ENCODE measurements at places on chromosomes 1 and 21.

DNA sequence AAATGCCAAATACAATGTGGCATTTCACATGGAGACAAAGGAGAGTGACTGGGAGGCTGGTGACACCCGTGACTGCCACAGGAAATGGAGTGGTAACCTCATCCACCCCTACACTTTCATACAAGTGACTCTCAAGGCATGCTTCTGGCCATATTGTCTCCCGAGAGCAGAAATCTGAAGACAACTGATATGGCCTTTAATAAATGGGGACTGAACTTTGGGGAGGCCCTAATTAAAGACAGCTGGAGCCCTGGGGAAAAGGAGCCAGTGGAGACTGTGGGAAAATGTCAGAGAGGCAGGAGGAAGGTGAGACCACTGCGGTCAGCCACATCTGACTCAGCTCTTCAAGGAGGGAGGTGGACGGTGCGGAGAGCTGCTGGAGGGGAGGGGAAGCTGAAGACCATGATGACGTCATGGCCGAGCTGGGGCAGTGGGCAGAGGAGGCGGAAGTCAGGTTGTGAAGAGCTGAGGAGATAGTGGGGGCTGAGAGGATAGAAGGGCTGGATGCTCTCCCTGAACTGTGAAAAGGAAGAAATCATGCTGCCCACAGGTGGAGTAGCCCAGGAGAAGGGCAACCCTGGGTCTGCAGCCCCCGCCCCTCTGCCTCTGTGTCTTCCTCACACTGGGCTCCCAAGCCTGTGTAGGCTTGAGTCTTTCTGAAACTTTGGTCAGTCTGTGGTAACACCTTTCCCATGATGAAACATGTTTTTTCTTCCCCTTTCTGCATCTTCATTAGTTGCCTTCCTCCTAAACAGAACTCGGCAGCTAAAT lies 14.0 kb upstream of the NCF2 start:
- no peak for DNase-seq

- no peak for DNase-seq
Measured at GRCh38 chr1:101181930-101182329, 54.9 kb upstream of the S1PR1 start.

- no peak for DNase-seq
Measured at GRCh38 chr21:19541602-19542001, 1138.0 kb upstream of the TMPRSS15 start.

- no peak for DNase-seq
Measured at GRCh38 chr1:30698401-30698981, 24.9 kb downstream of the MATN1 start.

GRCh38 chr1:183319051-183319450 lies 99.1 kb downstream of the NMNAT2 start:
- DNase-seq: no peak

GRCh38 chr1:25524568-25525360 lies 18.6 kb upstream of the LDLRAP1 start:
- no peak for DNase-seq

GRCh38 chr1:230749150-230749549 lies 2.0 kb downstream of the CAPN9 start:
- DNase-seq: no peak

- DNase-seq: no peak
Measured at GRCh38 chr1:24351918-24352627, 32.9 kb downstream of the GRHL3 start.

DNA sequence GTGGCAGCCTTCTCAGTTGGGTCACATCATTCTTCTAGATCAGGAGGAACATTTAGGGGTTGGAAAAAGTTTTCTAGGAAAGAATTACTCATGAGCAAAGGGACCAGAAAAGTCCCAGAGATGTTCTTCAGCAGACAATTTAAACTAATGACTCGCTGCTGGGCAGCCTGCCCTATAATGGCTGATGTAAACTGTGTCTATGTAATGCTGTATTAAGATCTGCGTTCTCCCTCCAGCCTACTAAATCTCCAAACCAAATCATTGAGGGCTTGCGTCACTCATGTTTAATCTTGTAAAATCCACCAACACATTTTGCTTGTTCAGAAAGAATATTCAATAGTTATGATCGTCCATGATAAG lies 92.1 kb downstream of the LRRC8C start:
- DNase-seq: no peak
